ENCODE measurements at places on chromosomes 2 and 18. TPM values are rescaled to one million over a fixed set of nuclear protein-coding genes. Genes with fewer than 3 reads are reported as not detected.

DNA sequence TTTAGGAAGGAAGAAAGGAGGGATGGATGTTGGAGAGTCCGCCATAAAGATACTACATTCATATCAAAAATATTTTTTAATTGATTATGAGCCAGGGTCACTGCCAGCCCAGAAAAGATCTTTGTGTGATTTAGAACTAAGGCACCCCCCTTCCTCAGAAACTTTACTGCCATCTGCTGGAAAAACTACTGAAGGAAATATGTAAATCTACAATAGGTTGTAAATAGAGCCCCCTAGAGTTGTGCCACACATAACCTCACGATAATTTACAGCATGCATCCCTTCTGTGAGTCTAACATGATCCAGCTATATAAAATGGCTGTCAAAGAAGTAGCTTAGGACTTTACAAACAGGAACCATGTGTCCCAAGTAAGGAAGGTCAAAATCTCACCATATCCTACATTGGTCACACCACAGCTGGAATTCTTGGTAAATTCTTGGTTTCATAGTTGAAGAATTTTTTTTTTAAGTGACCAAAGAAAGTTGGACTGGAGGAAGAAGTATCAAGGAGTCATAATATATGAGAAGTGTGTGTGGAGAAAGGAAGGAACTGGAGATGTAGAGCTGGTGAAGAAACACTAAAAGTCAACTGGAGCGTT, 152.5 kb downstream of the CYP26B1 start:
- no peak for ATAC-seq

DNA sequence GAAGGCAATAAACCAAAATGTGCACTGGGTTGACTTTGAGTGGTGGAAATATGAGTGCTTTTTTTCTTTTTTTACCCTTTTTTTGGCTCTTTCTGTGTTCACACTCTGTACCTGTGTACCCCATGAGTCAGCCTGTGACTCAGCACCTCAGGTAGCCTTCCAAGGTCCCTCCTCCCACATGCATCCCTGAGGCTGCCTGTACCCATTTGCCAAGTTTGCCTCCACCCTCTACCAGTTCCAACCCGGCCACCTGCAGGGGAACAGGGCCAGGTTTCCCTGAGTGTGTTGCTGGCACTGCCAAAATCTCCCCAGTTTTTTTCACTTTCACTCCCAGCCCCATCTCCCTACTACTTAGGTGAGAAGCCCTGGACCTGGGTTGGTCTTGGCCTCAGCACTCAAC, 14.0 kb downstream of the CXCR1 start:
- no peak for ATAC-seq

Gene NIFK
- 92.7 TPM for total RNA-seq

DNA sequence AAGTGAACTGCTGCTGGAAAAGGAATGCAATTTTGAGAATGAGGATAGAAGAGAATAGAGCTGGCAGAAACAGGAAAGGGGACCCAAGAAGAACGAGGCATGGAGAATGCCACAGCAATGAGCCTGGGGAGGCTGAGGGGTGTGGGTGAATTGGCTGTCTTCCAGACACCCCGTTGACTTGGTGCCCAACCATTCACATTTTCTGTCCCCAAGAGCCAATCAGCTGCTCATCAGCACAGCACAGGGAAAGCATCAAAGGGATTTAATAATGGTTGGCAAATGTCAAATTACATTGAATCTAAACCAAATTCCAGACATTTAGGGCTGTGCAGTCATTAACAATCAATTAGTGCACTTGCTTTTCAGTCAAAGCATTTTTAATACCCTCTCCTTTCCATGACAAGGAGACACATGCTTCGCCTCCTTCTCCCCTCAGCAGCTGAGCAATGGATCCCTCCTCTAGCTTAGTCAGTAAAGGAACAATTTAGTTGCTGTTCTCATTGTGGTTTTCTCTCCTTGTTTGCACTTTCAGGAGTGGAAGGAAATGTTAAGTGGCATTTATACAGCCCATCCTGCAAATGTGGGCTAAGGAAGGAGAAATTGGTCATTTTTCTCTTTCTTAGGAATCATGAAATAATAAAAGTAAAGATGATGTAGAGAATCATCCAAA, 98.8 kb downstream of the KLF7 start:
- ATAC-seq = no peak

Gene ALPP
- total RNA-seq = not detected

Gene UGT1A5
- total RNA-seq = not detected

- no peak for ATAC-seq
These were observed 72.5 kb downstream of the DGKD start for GRCh38 chr2:233426619-233427342.

DNA sequence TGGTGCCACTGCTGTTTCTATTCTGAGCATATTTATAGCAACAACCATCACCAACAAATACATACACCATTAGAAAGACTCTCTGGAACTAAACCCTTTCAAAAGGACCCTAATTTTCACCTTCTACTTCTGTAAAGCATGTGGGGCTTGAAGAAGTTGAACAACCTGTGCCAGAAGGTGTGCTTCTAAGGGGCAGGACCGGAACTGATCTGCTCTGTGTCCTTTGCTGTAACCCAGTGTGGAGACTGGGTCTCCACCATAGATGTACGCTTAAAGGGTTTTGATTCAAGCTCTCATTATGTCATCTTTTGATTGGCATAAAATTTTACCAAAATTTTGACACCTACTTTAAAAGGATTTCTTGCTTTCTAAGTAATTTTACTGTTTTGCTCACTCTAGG, 40.3 kb downstream of the WDR43 start:
- no peak for ATAC-seq

- ATAC-seq = no peak
These were observed 35.6 kb upstream of the SYT4 start for GRCh38 chr18:43312891-43313290.

Gene SLC25A12
- 62.2 TPM for total RNA-seq

Gene GPR35
- total RNA-seq = 2.0 TPM

DNA sequence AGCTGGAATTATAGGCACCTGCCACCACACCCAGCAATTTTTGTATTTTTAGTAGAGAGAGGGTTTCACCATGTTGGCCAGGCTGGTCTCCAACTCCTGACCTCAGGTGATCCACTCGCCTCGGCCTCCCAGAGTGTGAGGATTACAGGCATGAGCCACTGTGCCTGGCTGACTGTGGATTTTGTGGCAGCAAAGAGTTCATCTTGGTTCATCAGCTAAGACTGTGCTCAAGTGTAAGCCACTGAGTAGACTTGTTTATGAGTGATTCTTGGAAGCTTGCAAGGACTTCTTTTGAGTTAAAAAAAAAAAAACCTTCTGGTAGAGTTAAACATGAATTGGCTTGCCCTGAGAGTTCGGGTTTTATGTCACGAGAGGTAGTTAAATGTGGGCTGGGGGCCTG, 34.7 kb downstream of the CD8B start:
- no peak for ATAC-seq

Gene SRD5A2
- total RNA-seq = not detected

Gene CCDC68
- 8.3 TPM for total RNA-seq

- no peak for ATAC-seq
These were observed 30.4 kb downstream of the KLF7 start for GRCh38 chr2:207135340-207135739.

GRCh38 chr2:116411211-116411610, 1403.3 kb upstream of the DDX18 start:
- ATAC-seq = no peak

- no peak for ATAC-seq
These were observed 47.6 kb downstream of the TEX44 start for GRCh38 chr2:231640241-231640640.

DNA sequence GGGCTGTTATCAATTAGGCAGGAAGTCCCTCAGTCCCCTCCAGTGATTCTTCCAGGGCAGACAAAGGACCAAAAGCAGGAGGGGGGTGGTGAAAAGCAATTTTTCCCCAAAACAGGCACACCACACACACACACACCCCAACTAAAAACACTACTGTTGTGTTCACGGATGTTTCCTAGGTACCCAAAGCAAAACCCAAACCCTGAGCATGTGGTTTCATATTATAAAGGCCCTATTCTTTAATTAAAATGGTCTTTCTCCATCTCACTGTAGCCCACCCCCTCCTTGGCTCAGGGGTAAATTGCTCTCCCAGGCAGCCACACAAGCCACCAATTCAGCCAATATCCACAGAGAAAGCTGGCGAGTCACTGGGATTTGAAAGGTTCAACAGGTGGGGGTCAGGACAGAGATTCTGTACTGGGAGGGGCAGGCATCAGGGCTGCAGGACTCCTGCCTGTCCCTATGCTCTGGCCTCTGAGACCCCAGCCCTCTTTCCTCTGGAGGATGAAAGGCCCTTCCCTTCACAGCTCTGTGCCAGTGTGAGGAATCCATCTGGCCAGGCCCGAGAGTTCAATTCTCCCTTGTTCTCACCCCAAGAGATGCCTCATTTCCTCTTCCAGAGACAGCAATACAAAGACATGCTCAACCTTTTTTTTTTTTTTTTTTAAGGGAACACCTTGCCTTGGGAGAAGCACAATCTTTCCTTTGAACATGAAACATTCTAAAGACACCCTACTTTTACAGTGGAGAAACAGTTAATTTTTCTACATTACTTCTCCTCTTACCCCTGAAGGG, 43.6 kb downstream of the SPRED2 start:
- ATAC-seq = no peak

GRCh38 chr2:149438330-149438960, 108.1 kb downstream of the LYPD6 start:
- no peak for ATAC-seq

GRCh38 chr2:197268786-197269584, 41.6 kb downstream of the ANKRD44 start:
- no peak for ATAC-seq

Gene RALB
- total RNA-seq = 52.0 TPM

Gene TCF23
- total RNA-seq = not detected

Gene BMP10
- not detected for total RNA-seq

GRCh38 chr2:161030260-161031063, 129.8 kb upstream of the TANK start:
- peak; percentile 96 for ATAC-seq

DNA sequence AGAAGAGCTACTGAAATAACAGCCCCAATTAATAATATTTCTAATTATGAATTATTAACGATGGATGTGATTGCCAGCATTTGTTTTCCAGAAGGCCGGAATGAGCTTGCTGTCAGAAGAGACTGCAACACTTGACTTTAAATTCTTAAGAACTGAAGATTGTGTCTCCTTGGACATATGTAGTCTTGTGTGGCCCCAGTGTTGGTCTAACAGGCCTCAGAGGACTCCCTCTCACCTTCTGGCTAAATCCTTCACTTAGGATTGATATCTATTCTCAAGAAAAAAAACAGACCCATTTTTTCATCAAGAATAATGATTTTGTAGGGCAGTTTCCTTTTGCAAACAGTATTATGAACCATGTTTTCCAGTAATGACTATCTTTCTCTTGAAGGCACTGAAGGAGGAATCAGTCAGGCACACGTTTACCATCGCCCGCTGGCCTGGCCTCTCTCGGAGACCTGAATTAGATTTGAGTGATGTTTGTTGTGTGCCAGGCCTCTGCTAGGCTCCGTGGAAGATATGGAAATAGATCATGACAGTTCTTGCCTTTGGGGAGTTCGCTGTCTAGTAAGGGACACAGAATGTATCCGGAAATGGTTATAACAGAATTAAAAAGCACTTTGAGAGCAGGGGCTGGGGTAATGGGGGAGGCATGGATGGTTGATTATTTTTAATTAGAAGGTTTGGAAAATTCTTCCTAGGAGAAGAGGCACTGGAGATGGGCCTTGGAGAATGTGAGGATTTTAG, 258.0 kb downstream of the MYCN start:
- ATAC-seq = no peak

DNA sequence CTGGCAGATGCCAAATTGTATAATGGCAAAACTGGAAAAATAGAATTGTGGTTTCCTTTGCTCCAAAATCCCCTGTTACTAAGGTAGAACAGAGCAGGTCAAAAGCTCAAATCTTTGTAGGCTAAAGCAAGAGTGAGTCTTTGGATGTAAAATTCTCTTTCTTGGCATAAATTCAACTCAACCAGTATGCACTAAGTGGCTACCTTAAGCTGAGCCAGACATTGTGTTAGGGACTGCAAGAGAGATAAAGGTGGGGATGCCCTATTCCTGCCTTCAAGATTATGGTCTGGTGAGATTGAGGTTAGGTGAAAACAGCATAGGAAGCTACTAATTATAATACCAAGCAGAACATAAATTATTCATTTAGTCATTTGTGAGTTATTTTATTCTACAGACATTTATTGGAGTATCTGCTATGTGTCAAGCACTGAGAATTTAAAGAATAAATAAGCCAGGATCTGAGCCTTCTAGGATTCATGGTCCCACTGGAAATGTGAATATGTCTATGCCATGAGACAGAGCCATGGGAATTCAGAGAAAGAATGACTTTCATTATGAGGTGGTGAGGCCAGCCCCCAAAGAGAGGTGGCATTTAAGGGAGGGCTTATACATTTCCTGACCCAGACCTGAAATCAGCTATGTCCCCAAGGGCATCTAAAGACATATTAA, 198.0 kb upstream of the NCKAP5 start:
- no peak for ATAC-seq

DNA sequence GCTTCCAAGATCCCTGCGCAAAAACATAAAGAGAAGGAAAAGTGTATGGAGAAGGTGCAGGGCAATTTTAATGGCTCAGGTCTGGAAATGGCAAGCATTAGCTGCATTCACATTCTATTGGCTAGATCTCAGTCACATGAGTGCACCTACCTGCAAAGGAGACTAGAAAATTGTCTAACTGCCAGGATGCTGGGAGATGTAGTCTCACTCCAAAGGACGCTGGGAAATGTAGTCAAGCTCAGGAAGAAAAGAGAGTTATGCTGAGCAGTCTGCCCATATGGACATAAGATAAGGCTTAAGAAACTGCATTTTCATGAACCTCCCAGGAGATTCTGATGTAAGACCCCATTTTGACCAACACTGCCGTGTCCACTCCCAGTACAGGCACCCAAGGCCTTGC, 9.5 kb upstream of the KLHL29 start:
- ATAC-seq = no peak

- no peak for ATAC-seq
These were observed 23.7 kb downstream of the PCARE start for GRCh38 chr2:29050591-29050990.

Gene OTOS
- not detected for total RNA-seq

GRCh38 chr2:121075006-121075551, 209.9 kb downstream of the TFCP2L1 start:
- peak; percentile 59 for ATAC-seq

Gene PARD3B
- 29.6 TPM for total RNA-seq

Gene NDUFV2
- 198 TPM for total RNA-seq

DNA sequence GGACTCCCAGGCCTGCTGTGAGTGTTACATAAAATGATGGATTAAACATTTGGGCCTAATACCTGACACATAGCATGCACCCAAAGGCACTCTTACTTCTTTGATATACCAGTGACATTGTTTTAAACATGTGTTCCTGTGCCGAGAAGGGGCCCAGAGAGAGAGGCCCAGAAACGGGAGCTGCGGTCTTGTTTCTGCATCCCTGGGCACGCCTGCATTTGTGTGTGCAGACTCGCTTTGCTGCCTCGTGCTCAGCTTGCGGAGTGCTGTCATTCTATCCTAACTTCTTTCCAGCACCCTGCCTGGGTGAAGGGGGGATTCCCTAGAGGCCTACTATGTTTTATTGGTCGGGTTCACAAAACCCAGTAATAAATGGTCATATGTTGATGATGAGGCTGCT, 666.2 kb upstream of the HS6ST1 start:
- no peak for ATAC-seq

Data from gastroesophageal sphincter (tissue), 4 donors.